C1 segment of cervical spinal cord (tissue), 14 donors: ENCODE measurements at places on chromosomes 1 and 21.

- no peak for DNase-seq
These were observed 11.8 kb upstream of the CELSR2 start for GRCh38 chr1:109237512-109237911.

DNA sequence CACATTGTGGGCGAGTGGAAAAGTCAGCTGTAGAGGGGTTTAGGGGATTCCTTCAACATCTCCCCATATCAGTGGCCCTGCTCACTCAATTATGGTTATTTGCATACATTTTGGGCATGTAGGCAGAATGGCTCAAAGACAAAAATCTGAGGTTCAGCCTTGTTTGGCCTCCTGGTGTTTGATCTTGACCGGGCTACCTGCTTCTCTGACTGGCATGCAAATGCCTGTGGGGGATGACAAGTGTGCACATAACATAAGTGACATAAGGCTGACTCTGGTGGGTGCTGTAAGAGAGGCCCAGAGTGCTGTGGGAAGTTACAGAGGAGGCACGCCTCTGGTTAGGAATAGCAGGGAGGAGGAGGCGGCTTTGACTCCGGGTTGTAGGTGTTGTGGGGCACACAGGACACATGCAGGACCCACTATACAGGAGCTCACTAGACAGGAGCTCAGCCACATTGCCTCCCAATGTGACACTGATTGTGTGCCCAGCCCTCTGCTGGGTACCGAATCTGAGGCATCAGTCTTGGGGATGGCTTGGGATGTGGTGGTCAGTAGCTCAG is 29.4 kb upstream of the IL19 start:
- no peak for DNase-seq

GRCh38 chr1:118184739-118185083 is 317 bp downstream of the SPAG17 start:
- DNase-seq = no peak

DNA sequence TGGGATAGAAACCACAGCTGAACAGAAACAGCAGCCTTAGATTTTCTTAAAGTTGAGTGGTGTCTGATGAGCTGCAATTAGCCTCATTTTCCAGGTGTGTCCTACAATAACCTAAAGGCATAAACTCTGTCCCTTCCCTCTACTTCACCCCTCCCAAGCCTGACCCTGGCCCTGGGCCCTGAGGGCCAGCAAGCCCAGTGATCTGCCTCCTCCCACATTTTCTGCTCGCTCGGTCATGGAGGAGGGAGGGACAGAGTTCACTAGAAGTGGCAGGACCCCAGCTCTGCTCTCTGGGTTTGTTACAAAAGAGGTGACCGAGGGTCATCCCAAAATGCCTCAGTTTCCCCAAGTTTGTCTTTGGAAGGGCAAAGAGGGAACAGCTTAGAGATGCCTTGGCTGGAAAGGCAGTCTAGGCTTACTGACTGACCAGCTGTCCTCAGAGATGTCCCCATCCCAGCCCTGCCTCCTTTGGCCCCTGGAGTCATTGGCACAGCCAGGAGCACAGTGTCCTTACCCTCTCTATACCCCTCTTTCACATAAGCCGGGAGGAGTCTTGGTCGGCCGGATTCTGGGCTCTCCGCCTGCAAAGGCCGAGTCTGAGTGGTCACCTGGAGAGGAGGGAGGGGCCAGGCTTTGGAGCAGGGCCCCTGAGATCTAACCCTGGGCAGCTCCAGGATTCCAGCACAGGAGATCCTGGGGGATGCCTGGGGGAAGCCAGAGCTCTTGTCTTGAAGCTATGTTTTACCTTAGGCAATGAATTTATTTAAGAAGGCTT is 172.7 kb downstream of the PTPRU start:
- DNase-seq = no peak

DNA sequence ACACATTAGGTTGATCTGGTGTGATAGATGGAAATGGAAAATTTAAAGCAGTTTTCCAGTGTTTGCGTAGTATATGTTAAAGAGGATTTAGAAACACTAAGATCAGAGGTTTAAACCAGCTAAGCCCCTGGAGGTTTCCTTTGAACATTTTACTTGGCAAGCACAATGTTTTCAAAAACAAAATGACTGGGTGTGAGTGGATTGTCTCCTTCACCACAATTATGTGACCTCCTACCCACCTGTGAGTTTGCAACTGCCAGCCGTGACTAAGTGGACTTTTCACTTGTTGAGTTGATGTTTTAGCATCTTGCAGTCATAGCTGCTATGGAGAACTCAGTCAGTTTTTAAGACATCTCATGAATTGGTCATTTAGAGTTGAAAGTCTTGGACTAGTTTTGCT is 4.7 kb downstream of the CCDC190 start:
- no peak for DNase-seq

DNA sequence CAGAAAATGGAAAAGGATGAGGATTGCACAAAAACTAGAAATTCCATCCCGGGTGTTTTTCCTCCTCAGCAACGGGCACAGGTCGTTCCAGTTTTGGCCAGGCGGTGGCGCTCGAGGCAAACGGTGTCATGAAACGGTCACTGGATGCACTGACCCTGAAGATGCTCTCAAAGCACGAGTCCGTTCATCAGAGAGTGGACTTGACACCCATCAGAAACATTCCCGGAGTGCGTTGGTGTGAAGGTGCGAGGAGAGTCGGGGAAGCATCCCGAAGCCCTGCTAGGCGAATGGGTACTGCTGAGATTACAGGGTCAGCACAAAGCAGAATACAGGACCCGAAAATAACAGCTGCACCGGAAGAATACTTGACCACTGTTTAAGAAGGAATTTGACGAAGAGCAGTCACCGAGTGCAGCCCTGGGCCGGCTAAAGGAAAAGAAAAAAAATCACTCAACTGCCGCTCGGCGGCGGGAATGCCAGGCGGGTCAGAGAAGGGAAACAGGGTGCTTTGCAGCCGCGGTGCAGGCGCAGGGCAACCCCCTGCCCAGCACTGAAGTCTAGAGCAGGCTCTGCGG is 71.7 kb upstream of the ETS2 start:
- DNase-seq = peak; percentile 82

- DNase-seq = no peak
These were observed 7.7 kb downstream of the TRIM58 start for GRCh38 chr1:247864644-247865043.

DNA sequence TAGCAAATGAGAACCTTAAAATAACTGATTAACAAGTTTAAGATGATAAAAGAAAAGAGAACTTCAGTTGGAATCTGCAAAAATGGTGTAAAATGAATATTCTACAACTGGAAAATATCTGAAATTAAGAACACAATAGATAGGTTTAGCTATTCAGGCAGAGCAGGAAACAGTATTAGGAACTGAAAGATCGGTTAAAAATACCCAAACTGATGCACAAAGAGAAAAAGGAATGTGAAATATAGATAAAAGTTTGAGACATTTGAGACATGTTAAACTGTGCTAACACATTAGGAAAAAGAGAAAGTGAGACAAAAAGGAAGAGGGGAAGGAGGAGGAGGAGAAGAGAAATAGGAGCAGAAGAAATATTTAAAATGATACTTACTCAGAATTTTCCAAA is 12.1 kb downstream of the CD55 start:
- no peak for DNase-seq

DNA sequence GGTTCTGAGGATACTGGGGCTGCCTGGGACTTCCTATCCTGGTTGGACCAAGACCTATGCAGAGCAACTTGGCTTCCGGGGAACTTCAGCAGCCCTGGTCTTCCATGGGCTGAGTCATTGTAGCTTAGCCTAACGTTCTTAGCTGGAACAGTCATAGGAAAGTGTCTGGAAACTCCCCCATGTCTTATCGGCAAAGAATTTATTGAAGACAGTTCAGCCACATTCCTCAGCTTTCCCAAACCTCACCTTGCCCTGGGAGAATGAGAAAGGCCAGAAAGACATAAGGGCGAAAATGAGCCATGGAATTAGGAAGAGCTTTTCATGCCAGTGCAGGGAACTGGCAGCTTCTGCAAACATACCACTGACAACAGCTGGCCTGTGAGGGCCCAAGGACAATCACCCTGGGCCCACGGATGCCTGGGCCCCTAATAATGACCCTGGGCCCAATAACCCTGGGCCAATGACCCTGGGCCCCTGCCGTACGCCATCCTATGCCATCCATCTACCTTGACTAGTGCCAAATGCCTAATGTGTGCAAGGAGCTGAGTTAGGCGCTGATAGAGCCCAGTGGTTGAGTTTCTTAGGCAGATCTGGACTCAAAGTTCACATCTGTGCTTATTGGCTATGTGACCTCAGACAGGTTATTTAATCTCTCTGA is 114.4 kb upstream of the GADD45A start:
- no peak for DNase-seq

DNA sequence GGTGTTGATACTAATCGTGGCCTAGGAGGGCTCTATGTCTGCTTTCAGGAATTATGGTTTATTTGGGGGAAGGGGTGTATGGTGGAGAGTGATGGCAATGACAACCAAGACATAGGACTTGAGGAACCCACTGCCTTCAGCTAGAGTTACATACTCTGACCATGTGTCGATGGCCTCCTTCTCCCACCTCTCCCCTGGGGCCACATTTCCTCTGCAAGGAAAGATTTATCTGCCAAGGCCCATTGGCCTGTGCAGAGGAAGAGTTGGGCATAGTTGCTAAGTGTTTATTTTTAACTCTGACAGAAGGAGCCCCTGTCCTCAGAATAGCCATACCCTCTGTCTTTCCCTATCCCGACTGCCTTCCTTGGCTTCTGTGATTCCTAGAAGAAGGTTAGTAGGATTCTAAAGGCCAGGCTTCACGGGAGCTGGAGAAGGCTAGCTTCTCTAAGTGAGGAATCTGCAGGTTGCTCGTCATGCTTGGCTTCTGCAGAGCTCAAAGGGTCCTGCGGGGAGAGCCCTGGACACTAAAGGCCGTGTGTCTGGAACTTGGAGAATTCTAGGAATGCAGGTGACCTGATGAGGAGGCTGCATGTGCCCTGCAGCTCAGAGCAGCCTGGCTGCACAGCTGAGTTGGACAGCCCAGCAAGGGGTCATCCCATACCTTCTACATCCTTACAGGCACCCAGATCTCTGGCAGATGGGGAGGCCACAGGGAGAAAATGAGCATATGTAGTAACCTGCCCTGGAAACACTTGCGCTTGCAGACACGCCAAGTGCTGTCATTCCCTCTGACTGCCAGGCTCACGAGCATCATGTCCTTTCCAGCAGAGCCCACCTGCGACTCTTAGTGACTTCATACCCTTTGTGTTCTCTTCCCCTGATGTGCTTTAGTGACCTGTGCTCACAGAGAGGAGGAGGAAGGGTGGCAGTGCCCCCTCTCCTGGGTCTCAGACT is 9.7 kb downstream of the MAPKAPK2 start:
- no peak for DNase-seq

DNA sequence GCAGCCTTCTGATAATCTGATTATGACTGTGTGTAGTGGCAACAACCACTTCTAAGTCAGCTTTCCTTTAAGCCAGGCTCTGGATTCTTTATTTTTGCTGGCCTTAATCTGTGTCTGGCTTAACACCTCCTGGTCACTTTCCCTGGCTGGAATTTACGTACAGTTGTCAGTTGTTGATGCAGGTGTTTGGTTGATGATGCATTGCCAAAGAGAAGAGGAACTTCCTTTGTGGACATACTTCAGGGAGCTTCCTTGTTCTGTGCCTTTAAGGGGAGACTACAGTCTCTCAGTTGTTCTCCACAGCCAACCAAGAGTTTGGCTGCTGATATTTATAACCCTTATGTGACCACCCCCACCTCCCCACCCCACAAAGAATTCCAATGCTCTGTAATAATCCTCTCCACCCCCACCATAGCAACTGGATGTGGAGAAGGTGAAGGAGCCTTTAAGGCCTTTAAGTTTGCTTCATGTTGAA is 96.0 kb upstream of the BMP8A start:
- no peak for DNase-seq

DNA sequence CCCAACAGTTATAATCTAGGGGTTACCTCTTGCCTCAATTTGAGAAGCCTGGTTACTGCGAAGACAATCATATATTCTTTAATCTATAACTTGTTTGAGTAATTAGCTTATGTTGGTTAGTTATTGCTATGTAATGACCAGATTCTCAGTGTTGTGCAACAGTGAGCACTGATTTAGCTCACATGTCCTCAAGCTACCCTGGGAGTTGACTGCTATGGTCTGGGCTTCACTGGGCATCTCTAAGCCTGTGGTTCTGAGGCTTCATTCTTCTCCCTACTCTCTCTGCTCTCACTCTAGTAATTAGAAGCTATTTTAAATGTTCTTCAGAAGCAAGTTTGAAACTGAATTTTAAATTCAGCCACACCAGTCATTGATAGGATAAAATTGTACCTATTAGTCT is 371.8 kb downstream of the PBX1 start:
- no peak for DNase-seq

DNA sequence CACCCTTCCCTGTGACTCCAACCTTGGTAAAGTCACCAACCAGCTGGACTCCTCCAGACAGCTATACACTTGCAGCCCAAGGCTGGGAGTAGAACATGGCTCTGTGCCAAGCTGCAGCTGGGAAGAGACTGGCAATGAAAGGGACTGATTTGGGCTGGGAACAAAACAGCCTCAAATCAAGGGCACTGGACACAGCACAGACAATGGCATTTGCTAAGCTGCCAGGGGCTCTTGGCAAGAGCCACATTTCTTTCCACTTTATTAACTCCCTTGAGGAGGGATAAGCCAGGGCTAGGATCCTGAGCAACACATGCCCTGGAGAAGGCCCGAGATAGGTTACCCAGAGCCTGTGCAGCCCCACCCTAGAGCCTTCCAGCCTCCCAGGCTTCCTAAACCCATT is 12.0 kb downstream of the SYT11 start:
- DNase-seq = peak; percentile 85

DNA sequence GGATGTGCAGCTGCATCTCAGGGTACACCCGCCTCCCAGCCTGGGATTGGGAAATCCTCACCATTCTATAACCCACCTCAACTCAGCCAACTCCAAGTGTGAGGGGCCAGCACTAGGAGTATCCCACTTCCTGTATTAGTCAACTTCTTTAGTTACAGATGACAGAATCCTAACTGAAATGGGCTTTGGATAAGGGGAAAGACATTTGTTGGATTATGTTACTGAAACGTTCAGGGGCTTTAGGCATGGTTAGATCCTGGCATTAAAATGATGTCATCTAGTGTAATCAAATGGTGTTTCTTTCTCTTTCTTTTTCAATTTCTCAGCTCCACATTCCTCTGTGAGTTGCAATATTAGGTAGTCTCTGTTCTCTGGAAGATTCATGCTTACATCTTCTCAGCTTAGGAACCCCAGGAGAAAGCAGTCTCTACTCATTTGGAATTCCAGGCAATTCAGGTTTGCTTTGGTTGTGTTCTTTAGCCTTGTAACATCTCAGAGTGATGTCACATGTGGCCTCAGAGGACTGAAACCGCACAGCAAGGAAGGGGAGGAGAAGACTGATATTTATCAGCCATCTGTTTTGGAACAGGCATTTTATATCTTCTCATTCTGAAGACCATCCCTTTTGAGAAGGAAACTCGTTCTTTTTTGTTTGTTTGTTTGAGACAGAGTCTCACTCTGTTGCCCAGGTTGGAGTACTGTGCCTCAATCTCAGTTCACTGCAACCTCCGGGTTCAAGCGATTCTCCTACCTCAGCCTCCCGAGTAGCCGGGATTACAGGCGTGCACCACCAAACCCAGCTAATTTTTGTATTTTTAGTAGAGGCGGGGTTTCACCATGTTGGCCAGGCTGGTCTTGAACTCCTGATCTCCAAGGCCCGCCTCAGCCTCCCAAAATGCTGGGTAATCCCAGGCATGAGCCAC is 18.9 kb upstream of the TMEM54 start:
- DNase-seq = no peak

GRCh38 chr1:227356620-227357146 is 38.4 kb upstream of the CDC42BPA start:
- DNase-seq = no peak
